Muscle of arm (tissue), 14 donors: ENCODE measurements at places on chromosomes 16 and 17. TPM values are rescaled to one million over a fixed set of nuclear protein-coding genes. Genes with fewer than 3 reads are reported as not detected.
A peak's percentile ranks its signal among the peaks of the same experiment; 100 is the strongest.

- DNase-seq, result no peak
Observed at GRCh38 chr17:70276906-70277305, 107.6 kb downstream of the KCNJ2 start.

- no peak for DNase-seq
Observed at GRCh38 chr17:33811984-33812577, 443.0 kb upstream of the CCL2 start.

- no peak for DNase-seq
Observed at GRCh38 chr17:43211123-43211479, 574 bp upstream of the TMEM106A start.

GRCh38 chr16:81547194-81547938, 102.8 kb downstream of the CMIP start:
- no peak for DNase-seq

DNA sequence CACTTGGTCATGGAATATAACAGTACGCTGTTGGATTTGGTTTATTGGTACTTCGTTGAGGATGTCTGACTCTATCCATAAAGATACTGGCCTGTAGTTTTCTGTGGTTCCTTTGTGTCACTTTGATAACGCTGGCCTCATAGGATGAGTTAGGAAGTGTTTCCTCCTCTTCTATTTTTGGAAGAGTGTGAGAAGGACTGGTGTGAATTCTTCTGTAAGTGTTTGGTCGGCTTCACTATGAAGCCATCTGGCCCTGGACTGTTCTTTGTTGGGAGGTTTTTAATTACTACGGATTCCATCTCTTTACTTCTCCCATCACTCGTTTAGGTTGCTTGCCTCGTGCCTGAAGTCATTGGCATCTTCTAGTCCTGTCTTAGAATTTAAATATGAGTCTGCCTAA, 117.3 kb downstream of the OR1D5 start:
- DNase-seq, result no peak

DNA sequence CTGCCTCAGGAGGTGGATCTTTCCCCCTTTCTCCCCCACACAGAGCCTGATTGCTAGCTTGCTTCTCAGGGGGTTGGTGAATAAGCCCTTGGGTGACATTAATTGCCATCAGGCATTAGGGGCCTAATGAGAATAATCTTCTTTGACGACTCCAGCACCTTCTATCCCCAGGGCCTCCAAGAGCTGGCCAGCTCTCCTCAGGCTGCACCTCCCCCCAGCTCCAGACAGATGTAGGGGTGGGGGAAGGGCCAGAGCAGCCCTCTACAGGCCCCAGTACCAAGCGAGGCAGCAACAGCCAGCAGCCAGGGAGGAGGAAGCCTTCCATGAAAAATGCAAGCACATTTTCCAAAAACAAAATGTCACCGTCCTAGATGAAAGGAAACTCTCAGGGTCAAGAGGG, 1.4 kb upstream of the TMEM132E start:
- DNase-seq, result no peak

- DNase-seq, result no peak
Observed at GRCh38 chr17:77637818-77638575, 320.5 kb upstream of the TNRC6C start.

DNA sequence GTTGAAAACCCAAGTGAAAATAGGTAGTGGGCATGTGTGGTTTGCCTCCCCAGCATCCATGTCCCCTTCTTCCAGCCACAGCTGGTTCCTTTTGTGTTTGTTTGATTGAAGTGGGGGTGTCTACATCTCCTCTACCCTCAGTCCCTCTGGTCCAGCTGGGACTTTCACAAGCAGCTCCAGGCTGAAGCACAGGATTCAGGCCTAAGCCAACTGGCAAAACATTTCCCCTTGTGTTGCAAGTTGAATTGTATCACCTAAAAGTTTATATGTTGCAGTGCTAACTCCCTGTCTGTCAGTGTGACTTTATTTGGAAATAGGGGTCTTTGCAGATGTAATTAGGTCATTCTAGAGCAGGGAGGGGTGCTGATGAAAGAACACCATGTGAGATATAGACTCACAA, 205.9 kb upstream of the ASIC2 start:
- DNase-seq, result no peak

DNA sequence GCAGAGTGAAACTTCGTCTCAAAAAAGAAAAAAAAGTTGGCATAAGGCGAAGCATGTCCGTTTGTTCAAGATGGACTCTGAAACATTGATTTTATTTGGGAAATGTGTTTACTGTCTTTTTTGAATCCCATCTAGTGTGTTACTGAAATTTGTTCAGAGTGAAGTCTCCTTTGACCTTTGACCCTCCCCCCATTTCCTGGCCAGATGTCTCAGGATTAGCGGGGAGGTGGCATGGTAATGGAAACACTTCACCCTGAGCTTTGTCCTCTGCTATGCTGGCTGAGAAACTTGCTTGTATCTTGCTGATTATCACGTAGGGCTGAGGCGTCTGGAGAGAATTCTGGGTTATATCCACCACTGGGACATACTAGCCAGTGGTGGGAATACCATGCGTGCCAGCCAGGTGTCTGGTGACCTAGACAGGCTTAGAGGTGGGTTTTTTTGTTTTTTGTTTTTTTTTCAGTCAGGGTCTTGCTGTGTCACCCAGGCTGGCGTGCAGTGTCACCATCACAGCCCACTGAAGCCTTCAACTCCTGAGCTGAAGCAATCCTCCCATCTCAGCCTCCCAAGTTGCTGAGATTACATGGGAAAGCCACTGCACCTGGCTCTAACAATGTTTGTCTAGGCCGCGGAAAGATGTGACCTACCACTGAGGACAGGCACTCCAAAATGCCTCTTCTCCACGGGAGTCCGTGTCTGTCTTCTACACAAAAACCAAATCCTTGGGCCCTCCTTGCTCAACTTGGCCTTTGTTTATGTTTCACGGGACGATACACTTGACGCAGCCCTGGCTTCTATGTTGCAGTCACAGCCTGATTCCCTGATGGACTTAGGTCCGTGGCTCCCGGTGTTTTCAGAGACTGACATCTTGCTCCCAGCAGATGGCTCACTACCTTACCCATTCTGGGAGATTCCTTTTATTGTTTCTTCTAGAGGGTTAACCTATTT, 6.6 kb upstream of the GALK1 start:
- DNase-seq, result no peak

- DNase-seq, result no peak
Observed at GRCh38 chr17:6241381-6241780, 171.2 kb downstream of the WSCD1 start.

- no peak for DNase-seq
Observed at GRCh38 chr16:9610727-9611126, 519.3 kb downstream of the HAPSTR1 start.

- DNase-seq, result no peak
Observed at GRCh38 chr16:49335828-49336227, 37.8 kb upstream of the C16orf78 start.

GRCh38 chr17:73889439-73889838, 245.2 kb upstream of the SDK2 start:
- no peak for DNase-seq

DNA sequence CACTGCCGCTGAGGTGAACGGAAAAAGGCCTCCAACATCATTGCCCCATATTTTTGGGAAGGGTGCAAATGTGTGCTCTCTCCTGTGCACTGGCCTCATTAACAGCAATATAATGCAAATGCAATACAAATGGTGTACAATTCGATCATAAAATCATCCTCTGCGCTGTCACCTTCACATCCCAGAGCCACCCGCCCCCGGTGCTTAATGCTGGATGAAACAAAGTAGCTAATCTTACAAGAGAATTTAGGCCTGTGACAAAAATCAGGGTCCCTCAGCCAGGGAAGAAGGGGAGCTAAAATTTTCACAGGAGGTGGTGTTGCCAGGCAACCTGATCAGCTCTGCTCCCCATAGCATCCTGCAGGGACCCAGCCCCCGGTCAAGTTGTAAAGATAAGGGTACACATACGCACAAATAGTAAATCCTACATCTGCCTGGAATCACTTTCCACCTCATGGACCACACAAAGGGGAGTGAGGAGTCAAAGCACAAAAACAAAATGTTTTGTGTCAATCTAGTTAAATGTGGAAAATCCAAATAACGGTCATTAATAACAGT, 3.0 kb downstream of the TBC1D16 start:
- no peak for DNase-seq

- DNase-seq, result no peak
Observed at GRCh38 chr16:26993511-26993910, 73.2 kb upstream of the C16orf82 start.

DNA sequence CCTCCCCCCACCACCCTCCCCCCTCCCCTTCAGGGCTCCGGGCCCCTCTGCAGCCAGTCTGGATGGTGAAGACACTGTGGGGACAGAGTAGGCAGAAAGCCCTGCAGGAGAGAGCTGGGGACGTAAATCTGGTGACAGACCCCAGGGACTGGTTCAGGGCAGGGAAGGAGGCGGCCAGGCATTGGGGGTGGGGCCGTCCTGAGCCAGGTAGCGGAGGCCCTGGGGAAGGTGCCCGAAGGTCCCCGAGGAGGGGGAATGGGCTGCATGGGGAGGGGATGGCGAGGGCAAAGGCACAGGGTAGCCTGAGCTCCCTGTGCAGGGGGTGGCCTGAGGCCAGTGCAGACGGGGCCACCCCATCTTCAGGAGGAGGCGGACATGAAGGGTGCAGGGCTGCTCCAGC, 26.3 kb upstream of the CACNA1H start:
- no peak for DNase-seq

DNA sequence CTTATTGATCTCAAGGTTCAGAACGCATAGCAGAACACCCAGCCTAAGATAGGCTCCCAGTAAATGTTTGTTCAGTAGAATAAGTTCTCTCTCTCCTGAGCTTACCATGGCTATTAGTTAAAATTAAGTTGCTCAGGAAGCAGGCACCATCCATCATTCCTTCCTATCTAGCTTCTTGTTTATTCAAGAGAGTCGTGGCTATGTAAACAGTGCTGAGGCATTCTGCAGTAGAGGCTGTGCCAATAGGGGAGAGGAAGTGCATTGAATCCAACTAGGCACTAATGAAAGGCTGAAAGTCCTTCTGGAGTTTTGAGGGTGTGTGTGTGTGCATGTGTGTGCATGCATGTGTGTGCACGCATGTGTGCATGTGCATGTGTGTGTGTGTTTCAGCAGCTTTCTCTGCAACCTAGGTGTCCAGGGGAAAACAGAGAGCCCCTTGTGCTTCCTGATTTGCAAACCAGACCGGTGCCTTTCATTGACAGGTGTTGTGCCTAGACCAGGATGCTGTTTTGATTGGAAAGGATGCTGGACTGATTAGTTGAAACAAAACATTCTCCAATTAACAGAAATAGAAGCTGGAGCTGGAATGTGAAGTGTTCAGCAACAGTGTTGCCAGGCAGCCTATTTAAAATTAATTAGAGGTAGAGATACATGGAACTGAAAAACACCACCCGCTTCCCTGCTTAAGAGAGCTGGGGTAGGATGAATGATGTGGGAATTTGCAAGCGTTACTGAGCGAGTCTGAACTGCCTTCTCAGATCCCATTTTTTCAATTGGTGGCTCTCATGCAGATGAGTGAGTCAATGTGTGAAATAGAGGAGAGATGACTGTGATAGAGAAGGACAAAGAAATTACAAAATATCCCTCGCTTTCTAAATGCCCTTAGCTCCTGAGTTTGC, 103.3 kb upstream of the CLEC3A start:
- DNase-seq, result no peak

DNA sequence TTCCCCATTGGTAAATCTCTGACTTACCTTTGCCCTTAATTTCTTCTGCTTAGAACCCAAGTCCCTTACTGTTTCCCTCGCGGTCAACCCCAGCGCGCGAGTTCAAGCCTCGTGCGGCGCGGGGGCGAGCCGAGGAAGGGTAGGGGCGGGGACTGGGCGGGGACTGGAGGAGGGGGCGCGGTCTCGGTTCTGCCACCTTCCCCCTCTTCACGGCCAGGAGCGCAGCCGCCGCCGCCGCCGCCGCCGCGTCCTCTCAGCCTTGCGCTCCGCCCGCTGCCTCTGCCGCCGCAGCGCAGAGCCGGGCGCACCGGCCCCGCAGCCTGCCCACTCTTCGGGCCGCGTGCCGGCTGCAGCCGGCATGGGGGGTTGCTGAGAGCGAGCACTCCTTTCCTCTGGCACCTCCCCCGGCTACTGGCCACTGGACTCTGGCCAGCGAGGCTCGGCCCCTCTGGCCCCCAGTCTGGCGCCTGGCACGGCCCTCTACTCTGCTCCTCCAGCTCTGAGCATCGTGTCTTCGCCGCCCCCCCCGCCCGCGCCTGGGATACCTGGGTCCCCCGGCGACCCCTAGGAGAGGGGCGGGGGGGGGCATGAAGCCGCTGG, at the start of gene RAPGEFL1:
Gene RAPGEFL1, plus strand, starts transcription at position 196 of the 600 bp plus-strand sequence. Its CDS starts 392 bp downstream, at position 588.
- peak; percentile 57 for DNase-seq

DNA sequence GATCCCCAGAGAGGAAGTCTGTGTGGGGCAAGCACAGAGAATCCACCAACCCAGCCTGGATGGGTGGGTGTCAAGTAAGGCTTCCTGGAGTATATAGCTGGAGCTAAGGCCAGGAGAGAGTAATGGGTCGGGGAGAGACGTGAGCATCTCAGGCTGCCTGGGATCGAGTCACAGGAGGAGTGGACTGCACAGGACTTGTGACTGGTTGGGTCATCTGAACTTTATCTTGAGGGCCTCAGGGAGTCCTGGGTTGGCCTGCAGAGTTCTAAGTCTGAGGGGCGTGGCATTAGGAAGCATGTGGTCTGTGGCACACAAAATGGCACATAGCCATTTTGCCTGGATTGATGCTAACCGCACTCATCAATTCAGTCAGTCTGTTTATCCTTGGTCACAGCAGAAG, 1.5 kb downstream of the PLA2G15 start:
- no peak for DNase-seq

DNA sequence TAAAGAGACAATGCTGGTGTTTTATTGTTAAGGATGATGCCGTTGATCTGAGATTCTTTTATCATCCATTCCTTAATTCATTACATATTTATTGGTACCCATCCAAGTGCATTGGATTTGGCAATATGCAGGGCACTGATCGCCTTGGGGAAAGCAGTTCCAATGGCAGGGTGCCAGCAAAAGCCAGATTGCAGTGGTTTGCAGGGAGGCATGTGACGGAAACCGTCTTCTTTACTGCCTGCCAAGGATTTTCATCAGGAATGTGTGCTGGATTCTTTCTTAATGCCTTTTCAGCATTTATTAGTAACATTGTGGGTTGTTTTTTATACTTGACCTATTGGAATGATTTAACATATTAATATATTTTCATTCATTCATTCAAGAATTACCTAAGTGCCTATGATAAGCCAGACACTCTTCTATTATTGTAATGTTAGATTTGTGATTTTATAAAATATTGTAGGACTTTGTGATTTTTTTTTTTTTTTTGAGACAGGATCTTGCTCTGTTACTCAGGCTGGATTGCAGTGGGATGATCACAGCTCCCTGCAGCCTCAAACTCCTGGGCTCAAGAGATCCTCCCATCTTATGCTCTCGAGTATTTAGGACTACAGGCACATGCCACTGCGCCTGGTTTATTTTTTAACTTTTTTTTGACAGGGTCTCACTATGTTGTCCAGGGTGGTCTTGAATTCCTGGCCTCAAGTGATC, 93.4 kb upstream of the TNRC6A start:
- DNase-seq, result peak; percentile 65

MYH1 gene
- 12.6 TPM for polyA plus RNA-seq

CACNG4 gene
- 5.7 TPM for polyA plus RNA-seq

CDC6 gene
- polyA plus RNA-seq, result 16.7 TPM

NUP85 gene
- polyA plus RNA-seq, result 46.6 TPM

QPRT gene
- polyA plus RNA-seq, result 115 TPM

ZNHIT3 gene
- 36.8 TPM for polyA plus RNA-seq

PRSS21 gene
- not detected for polyA plus RNA-seq

SLC12A3 gene
- polyA plus RNA-seq, result 0.22 TPM
